ENCODE measurements at places on chromosomes 12 and 14.

DNA sequence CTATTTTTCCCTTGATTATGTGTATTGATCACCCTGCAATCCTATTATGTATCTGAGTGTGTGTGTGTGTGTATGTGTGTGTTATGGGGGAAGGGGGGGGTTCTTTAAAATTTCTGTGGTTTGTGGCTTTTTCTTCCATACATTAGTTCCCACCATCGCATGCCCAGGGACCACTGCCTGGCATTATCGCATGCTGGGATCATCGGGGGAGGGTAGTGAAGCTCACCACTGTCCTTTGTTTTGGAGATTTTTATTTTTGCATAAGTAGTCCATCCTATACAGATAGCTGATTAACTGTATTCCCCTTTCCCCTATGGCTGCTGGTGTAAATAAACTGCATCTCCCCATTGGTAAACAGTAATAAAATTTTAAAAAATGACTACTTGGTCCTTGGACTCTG, 3.4 kb downstream of the ATXN7L3B start:
- no peak for DNase-seq

- no peak for DNase-seq
These were observed 49.8 kb upstream of the PARP11 start for GRCh38 chr12:3923021-3923420.

GRCh38 chr14:85306024-85306423, 223.9 kb upstream of the FLRT2 start:
- DNase-seq: no peak

DNA sequence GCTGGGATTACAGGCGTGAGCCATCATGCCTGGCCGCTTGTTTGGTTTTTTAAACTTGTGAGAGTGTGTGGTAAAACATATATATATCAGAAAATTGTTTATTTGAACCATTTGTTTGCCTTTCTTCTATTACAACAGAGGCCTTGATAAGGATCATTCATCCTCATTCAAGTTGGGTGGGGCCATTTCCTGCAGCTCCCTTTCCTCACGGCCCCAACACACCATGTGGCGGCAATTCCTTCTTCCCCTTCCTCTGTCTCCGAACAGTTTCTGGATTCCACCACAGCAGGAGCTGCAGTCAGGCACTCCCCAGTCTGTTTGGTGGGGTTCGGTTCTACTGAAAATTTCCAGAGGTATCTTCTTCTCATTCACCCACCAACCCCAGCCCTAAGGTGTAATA, 42.0 kb upstream of the RASSF3 start:
- no peak for DNase-seq

GRCh38 chr12:112944024-112944690, 5.9 kb downstream of the OAS3 start:
- no peak for DNase-seq

- no peak for DNase-seq
These were observed 16.0 kb downstream of the LRRK2 start for GRCh38 chr12:40240779-40241178.
